ENCODE measurements at places on chromosomes 4 and X. TPM values are rescaled to one million over a fixed set of nuclear protein-coding genes. Genes with fewer than 3 reads are reported as not detected.

- no peaks in the 10 kb centered on the region for H3K36me3 ChIP-seq
- H3K4me1 ChIP-seq: no peaks in the 10 kb centered on the region
- no peak overlapping the region for H3K4me3 ChIP-seq
- H3K27ac ChIP-seq: no peak overlapping the region
- peak; percentile 89 for DNase-seq
Observed at GRCh38 chr4:120156120-120156718, 89.6 kb upstream of the MAD2L1 start.

GRCh38 chr4:140247237-140247636 is 93.3 kb upstream of the MAML3 start:
- no peaks in the 10 kb centered on the region for H3K36me3 ChIP-seq
- H3K4me3 ChIP-seq: no peak overlapping the region
- H3K4me1 ChIP-seq: peaks cover 37% of the 10 kb centered on the region
- H3K27me3 ChIP-seq: no peaks in the 10 kb centered on the region
- DNase-seq: no peak
- H3K27ac ChIP-seq: no peak overlapping the region

PPP2R3B gene
- 62.5 TPM for total RNA-seq

- H3K27me3 ChIP-seq: no peaks in the 10 kb centered on the region
- H3K36me3 ChIP-seq: no peaks in the 10 kb centered on the region
- no peak for DNase-seq
- peaks cover 4% of the 10 kb centered on the region for H3K4me1 ChIP-seq
Observed at GRCh38 chr4:25703731-25704388, 48.2 kb downstream of the SLC34A2 start.

PRDM8 gene
- not detected for total RNA-seq

DNA sequence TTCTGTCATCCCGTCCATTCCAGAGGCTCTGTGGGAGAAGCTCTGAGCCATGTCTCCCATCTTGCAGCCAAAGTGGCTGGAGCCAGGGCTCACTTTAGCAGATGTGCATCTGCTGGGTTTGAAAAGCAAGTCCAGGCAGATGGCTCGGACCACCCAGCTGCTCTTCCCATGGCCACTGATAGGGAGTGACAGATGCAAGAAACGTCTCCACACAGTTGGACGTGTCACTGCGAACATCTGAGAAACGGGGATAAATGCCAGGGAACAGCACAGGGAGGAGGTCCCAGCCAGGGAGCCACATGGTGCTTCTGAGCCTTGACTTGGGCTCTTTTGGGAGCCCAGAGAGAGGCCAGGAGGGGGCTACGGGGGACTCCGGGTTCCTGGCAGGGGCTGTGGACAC is 242.3 kb downstream of the AFAP1 start:
- no peak for DNase-seq
- H3K4me1 ChIP-seq: no peaks in the 10 kb centered on the region
- no peak overlapping the region for H3K27ac ChIP-seq
- no peak overlapping the region for H3K4me3 ChIP-seq

- H3K27me3 ChIP-seq: no peaks in the 10 kb centered on the region
- no peaks in the 10 kb centered on the region for H3K4me1 ChIP-seq
- no peak within 1 kb of the TSS for H3K27ac ChIP-seq
- DNase-seq: no peak
Observed at GRCh38 chrX:63784902-63785707, at the start of gene ARHGEF9. TSS of gene ARHGEF9 (minus strand) at chrX:63785214. CDS start at chrX:63785145, 69 bp downstream.

- no peaks in the 10 kb centered on the region for H3K27me3 ChIP-seq
- H3K27ac ChIP-seq: no peak overlapping the region
- H3K36me3 ChIP-seq: no peaks in the 10 kb centered on the region
- DNase-seq: no peak
- no peak overlapping the region for H3K4me3 ChIP-seq
Observed at GRCh38 chr4:149291463-149291862, 524.2 kb downstream of the IQCM start.

DNA sequence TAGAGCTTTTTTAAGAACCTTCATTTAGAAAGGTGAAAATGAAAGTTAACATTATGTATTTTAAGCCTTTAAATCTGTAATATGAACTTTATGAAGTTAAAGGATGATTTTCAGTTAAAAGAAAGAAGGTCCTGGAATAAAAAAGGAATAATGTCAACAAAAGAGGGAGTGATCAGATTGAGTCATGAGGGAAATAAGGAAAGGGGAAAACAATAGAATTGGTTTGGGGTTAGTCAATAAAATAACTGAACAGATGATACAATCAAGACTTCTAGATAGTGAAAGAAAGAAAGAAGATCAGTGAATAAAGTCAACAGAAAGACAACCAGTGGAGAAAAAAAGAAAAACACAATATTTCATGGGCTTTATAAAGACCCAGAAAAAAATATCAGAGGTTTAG is 291.6 kb upstream of the ARSJ start:
- no peaks in the 10 kb centered on the region for H3K4me1 ChIP-seq
- H3K27me3 ChIP-seq: no peaks in the 10 kb centered on the region
- no peaks in the 10 kb centered on the region for H3K36me3 ChIP-seq
- DNase-seq: no peak

- no peaks in the 10 kb centered on the region for H3K4me1 ChIP-seq
- no peak for DNase-seq
- no peak overlapping the region for H3K27ac ChIP-seq
Observed at GRCh38 chr4:145283909-145284308, 103.5 kb upstream of the OTUD4 start.

GRCh38 chrX:132369617-132370326 is 119.1 kb downstream of the MBNL3 start:
- no peaks in the 10 kb centered on the region for H3K4me1 ChIP-seq
- no peaks in the 10 kb centered on the region for H3K27me3 ChIP-seq
- no peak overlapping the region for H3K4me3 ChIP-seq
- H3K36me3 ChIP-seq: no peaks in the 10 kb centered on the region
- no peak for DNase-seq

TEC gene
- total RNA-seq: 0.45 TPM

GRCh38 chrX:156005144-156005543 is 7.6 kb downstream of the IL9R start:
- H3K4me3 ChIP-seq: no peak overlapping the region
- no peaks in the 10 kb centered on the region for H3K27me3 ChIP-seq
- no peak for DNase-seq
- no peaks in the 10 kb centered on the region for H3K36me3 ChIP-seq
- no peak overlapping the region for H3K27ac ChIP-seq

DNA sequence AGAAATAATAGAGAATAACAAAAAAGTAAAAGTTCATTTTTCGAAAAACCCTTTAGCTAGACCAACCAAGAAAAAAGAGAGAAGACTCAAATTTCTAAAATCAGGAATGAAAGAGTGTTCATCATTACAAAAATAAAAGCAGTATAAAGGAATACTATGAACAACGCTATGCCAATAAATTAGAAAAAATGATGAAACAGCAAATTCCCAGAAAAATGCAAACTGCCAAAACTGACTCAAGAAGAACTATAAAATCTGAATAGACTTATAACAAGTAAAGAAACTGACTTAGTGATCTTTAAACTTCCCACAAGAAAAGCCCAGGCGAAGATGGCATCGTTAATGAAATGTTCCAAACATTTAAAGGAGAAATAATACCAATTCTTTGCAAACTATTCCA is 3.1 kb upstream of the ZCCHC13 start:
- no peak overlapping the region for H3K4me3 ChIP-seq
- H3K36me3 ChIP-seq: no peaks in the 10 kb centered on the region
- no peak for DNase-seq
- no peaks in the 10 kb centered on the region for H3K4me1 ChIP-seq

DNA sequence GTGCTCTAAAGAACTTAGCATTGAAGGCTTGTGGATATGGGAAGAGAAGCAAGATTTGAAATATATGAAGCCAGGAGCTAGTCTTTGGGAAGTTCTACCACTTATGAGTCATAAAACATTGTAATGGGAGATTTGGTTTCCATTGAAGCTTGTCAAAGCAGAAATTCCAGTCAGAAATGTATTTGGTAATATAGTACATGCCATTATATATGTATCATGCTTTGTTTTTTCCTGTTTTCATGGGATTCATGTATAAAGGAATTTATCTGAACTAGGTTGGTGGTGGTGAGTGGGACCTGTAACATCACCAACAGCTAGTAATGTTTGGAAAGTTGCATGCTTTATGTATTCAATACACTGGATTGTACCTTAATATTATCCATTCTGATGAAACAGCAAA is 14.6 kb upstream of the DCAF8L2 start:
- H3K27me3 ChIP-seq: no peaks in the 10 kb centered on the region
- no peak for DNase-seq
- H3K27ac ChIP-seq: no peak overlapping the region
- no peak overlapping the region for H3K4me3 ChIP-seq

CDKN2AIP gene
- total RNA-seq: 11.1 TPM

UGT2B15 gene
- total RNA-seq: not detected

GRCh38 chr4:176340871-176341685 is 21.3 kb downstream of the SPCS3 start:
- no peaks in the 10 kb centered on the region for H3K27me3 ChIP-seq
- no peak overlapping the region for H3K27ac ChIP-seq
- H3K4me1 ChIP-seq: peaks cover 5% of the 10 kb centered on the region
- no peaks in the 10 kb centered on the region for H3K36me3 ChIP-seq

- DNase-seq: no peak
- H3K4me3 ChIP-seq: no peak overlapping the region
- H3K27ac ChIP-seq: no peak overlapping the region
- H3K4me1 ChIP-seq: no peaks in the 10 kb centered on the region
- H3K27me3 ChIP-seq: no peaks in the 10 kb centered on the region
Observed at GRCh38 chr4:61380865-61381264, 180.7 kb downstream of the ADGRL3 start.

SASH3 gene
- total RNA-seq: 63.0 TPM

DNA sequence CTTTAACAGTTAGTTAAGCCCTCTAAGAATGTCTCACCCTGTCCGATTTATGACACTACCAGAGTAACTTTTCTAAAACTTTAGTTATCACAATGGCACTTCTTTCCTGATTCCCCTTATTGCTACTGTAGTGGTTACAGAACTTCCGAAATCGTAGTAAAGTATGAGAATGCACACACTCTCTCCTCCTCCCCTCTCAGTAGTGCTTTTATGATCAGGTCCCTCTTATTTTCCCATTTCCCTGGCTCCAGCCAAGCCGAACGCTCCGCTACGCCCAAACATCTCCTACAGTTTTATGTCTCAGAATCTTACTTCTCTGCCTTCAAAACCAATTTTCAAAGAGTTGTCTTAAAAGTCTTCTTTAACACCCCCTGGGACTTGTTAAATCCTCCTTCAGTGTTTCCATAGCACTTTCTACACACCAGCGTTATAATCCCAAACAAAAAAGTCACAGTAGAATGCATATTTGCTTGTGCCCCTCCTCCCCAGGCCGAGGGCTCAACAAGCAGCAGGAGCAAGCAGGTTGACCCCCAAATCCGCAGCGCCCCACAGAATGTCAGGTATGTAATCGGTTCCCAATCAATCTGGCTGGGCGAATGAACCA is 671 bp downstream of the HPF1 start:
- H3K36me3 ChIP-seq: no peaks in the 10 kb centered on the region
- H3K4me1 ChIP-seq: peaks cover 14% of the 10 kb centered on the region
- H3K4me3 ChIP-seq: peak overlapping the region; percentile 91
- peak; percentile 42 for DNase-seq
- H3K27me3 ChIP-seq: no peaks in the 10 kb centered on the region

DNA sequence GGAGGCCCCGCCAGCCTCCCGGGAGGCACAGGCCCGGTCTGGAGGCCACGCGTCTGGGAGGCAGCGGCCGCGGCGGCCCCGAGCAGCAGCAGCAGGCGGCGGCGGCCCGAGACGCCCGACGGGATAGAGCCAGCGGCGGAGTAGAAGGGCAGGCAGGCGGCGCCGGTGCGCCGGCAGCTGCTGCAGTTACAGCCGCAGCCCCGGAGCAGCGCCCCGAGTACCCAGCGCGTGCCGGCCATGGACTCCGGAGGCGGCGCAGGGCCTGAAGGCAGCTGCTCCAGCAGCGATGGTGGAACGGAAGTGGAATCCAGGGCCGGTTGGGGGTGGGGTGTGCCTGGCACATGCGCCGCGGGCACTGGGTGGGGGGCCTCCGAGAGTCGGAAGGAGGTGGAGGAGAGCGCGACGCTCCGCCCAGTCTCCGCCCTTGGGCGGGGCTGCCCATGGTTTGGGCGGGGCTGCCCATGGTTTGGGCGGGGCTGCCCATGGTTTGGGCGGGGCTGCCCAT is at the start of gene GRSF1:
GRSF1 (minus strand) TSS at position 302 of the 505 bp plus-strand sequence; CDS start at position 239, 63 bp downstream.
- DNase-seq: peak; percentile 98

LRCH2 gene
- not detected for total RNA-seq

- H3K27ac ChIP-seq: peak overlapping the region; percentile 16
- H3K4me3 ChIP-seq: no peak overlapping the region
- H3K27me3 ChIP-seq: no peaks in the 10 kb centered on the region
- peaks cover 33% of the 10 kb centered on the region for H3K4me1 ChIP-seq
- peaks cover 8% of the 10 kb centered on the region for H3K36me3 ChIP-seq
- no peak for DNase-seq
Observed at GRCh38 chr4:26964512-26964911, 103.9 kb downstream of the STIM2 start.

DNA sequence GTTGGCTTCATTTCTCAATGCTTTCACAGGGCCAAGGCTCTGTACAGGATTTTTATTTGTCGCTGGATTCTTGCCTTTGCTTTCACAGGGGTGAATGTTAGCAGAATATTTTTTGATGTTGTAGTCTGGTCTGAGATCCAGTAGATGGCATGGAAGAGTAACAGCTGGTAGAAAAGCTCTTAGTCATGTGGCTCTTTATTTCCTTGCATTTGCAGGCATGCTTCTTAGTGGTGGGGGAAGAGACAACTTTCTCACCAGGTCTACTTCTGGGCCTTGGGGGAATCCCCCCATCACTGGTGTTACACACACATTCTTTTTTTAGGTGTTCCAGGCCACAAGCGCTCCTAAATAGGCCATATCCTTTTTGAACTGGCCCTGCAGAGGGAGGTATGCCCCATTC is 58.2 kb upstream of the DKK2 start:
- no peak overlapping the region for H3K4me3 ChIP-seq
- peak; percentile 47 for DNase-seq
- H3K27ac ChIP-seq: no peak overlapping the region
- H3K4me1 ChIP-seq: no peaks in the 10 kb centered on the region
- no peaks in the 10 kb centered on the region for H3K36me3 ChIP-seq
- H3K27me3 ChIP-seq: no peaks in the 10 kb centered on the region

DUSP21 gene
- not detected for total RNA-seq

- H3K4me1 ChIP-seq: no peaks in the 10 kb centered on the region
- no peak for DNase-seq
- H3K27ac ChIP-seq: no peak overlapping the region
- no peaks in the 10 kb centered on the region for H3K27me3 ChIP-seq
- H3K4me3 ChIP-seq: no peak overlapping the region
- H3K36me3 ChIP-seq: no peaks in the 10 kb centered on the region
Observed at GRCh38 chr4:151573945-151574344, 165.0 kb downstream of the FHIP1A start.

IGSF1 gene
- not detected for total RNA-seq

DNA sequence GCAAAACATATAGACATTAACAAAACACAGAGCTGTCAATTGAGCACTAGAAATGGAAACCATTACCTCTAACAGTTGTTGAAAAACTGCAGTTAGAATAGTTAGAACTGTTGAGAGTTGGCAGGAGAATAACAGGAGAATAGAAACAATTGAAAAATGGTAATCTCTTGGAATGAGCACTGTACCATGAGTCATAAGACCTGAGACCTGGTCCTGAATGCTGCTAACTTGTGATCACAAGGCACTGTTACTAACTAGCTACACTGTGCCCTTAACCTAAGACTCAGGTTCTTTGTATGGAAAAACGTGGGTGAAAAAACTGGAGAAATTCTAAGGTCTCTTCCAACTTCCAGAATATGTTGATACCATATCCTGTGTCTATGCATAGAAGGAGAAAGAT is 29.3 kb downstream of the FAM114A1 start:
- no peaks in the 10 kb centered on the region for H3K4me1 ChIP-seq
- no peaks in the 10 kb centered on the region for H3K27me3 ChIP-seq
- no peak for DNase-seq
- H3K27ac ChIP-seq: no peak overlapping the region

- no peaks in the 10 kb centered on the region for H3K36me3 ChIP-seq
- no peaks in the 10 kb centered on the region for H3K4me1 ChIP-seq
- no peak overlapping the region for H3K27ac ChIP-seq
- no peak for DNase-seq
- H3K4me3 ChIP-seq: no peak overlapping the region
Observed at GRCh38 chrX:39808471-39808917, 289.3 kb downstream of the BCOR start.

USP17L29 gene
- not detected for total RNA-seq
